Activated naive CD8-positive, alpha-beta T cell treated with anti-CD3 and anti-CD28 coated beads for 36 hours (primary cell): ENCODE measurements at places on chromosomes 11 and 22. TPM values are rescaled to one million over a fixed set of nuclear protein-coding genes. Genes with fewer than 3 reads are reported as not detected.

Gene EXPH5
- total RNA-seq, result 2.5 TPM

Gene AAMDC
- total RNA-seq, result 2.4 TPM

- H3K36me3 ChIP-seq, result no peaks in the 10 kb centered on the region
- H3K27ac ChIP-seq, result no peak overlapping the region
- no peak overlapping the region for H3K4me3 ChIP-seq
- no peaks in the 10 kb centered on the region for H3K27me3 ChIP-seq
- DNase-seq, result no peak
Measured at GRCh38 chr22:22929381-22930221, 42.0 kb downstream of the IGLL5 start.

- no peak overlapping the region for H3K27ac ChIP-seq
- H3K4me3 ChIP-seq, result no peak overlapping the region
- no peaks in the 10 kb centered on the region for H3K27me3 ChIP-seq
- no peaks in the 10 kb centered on the region for H3K4me1 ChIP-seq
Measured at GRCh38 chr11:70763606-70764005, 365.3 kb downstream of the CTTN start.

DNA sequence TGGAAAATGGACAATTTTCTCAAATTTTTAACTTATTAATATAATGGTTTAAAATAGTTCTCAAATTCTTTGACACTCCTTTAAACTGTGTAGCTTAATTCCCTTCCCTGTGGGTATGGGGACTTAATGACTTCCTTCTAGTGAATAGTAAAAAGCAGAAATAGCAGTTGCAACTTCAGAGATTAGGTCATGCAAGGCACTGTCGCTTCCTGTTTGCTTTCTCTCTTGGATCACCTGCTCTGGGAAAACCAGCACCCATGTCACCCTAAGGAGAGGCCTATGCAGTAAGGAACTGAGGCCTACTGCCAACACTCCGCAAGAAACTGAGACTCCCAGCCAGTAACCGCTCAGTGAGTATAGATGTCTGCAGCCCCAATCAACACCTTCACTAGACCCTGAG, 5.5 kb upstream of the PANX3 start:
- H3K27ac ChIP-seq, result no peak overlapping the region
- no peaks in the 10 kb centered on the region for H3K36me3 ChIP-seq
- H3K4me1 ChIP-seq, result no peaks in the 10 kb centered on the region
- no peak overlapping the region for H3K4me3 ChIP-seq

DNA sequence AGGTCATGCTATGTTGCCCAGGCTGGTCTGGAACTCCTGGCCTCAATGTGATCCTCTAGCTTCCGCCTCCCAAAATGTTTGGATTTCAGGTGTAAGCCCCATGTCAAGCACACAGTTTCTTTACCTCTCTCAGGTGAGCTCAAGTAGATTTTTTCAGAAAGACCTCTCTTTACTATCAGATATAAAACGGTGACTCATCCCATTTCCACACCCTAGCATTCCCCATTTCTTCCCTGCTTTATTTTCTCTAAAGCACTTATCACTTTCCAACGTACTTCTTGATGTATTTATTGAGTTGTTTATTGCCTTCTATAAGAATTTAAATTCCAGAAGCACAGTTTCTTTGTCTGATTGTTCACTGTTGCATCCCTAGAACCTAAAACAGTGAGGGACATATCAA, 3.7 kb downstream of the TSG101 start:
- no peak overlapping the region for H3K4me3 ChIP-seq
- no peak for DNase-seq
- H3K27me3 ChIP-seq, result no peaks in the 10 kb centered on the region
- no peak overlapping the region for H3K27ac ChIP-seq
- H3K4me1 ChIP-seq, result peaks cover 43% of the 10 kb centered on the region
- peaks cover 8% of the 10 kb centered on the region for H3K36me3 ChIP-seq

DNA sequence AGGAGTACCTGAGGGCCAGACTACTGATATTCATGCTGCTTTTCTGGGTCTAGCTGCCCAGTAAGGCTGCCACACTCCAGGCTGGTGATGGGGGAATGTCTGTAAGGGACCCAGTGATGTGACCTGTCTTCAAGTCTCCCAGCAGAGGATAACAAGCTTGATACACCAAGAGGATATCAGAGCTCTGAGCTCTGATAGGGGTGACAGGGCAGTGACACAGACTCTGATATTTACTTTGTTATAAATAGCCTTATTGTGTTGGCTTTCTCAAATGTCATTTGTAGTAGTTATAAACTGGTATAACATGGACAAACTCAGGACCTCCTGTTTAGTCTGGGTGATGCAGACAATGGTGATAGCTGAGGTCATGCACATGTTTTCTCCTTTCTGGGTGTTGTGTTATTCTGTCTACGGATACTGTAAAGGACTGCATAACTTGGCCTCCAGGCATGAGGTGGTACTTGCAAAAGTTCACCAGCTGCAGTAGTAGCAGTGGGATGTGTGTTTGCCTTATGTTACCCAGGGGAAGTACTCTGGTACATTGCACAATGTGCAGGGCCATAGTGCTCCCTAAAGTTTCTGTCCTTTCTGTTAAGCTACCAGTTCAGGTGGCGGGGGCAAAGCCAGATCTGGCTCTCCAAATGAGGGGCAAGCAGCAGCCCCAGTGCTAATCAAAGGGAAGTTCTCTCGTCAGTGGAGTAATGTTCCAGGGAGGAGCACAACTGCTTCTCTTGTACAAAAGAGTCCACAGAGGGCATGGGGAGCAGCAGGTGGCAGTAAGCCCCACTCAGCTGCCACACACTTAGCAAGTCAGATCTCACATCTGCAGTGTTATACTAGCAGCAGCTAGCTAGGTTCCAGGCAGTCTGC, 812.2 kb downstream of the JRKL start:
- no peak overlapping the region for H3K4me3 ChIP-seq
- no peak for DNase-seq
- no peaks in the 10 kb centered on the region for H3K4me1 ChIP-seq
- no peak overlapping the region for H3K27ac ChIP-seq
- H3K36me3 ChIP-seq, result no peaks in the 10 kb centered on the region

- no peak for DNase-seq
- H3K4me3 ChIP-seq, result no peak overlapping the region
- no peak overlapping the region for H3K27ac ChIP-seq
- no peaks in the 10 kb centered on the region for H3K27me3 ChIP-seq
- H3K4me1 ChIP-seq, result no peaks in the 10 kb centered on the region
- no peaks in the 10 kb centered on the region for H3K36me3 ChIP-seq
Measured at GRCh38 chr11:92852229-92852628, 117.2 kb upstream of the MTNR1B start.

GRCh38 chr11:45482331-45482730, 183.1 kb downstream of the CHST1 start:
- DNase-seq, result no peak
- no peaks in the 10 kb centered on the region for H3K36me3 ChIP-seq
- no peak overlapping the region for H3K27ac ChIP-seq
- no peak overlapping the region for H3K4me3 ChIP-seq
- H3K27me3 ChIP-seq, result peaks cover 27% of the 10 kb centered on the region

DNA sequence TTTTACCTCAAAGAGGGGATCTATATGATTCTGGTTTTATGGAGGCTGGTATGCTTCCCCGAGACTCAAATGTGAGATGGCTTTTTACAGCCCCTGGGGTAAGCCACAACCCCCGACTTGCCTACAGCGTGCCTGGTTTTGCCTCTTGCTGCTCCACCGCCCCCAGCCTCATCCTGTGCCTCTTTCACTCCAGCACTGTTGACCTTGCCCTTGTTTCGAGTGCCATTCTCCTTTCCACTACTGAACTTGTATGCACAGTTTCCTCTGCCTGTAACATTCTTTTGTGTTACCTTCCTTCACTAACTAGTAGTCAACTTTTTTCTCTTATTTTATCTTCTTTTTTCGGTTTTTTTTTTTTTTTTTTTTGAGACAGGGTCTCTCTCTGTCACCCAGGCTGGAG, 219.0 kb upstream of the ZBED5 start:
- no peak overlapping the region for H3K4me3 ChIP-seq
- H3K27ac ChIP-seq, result no peak overlapping the region
- H3K4me1 ChIP-seq, result no peaks in the 10 kb centered on the region

GRCh38 chr11:60482361-60482760, 10.2 kb upstream of the MS4A12 start:
- no peaks in the 10 kb centered on the region for H3K27me3 ChIP-seq
- no peak overlapping the region for H3K4me3 ChIP-seq
- no peak overlapping the region for H3K27ac ChIP-seq

DNA sequence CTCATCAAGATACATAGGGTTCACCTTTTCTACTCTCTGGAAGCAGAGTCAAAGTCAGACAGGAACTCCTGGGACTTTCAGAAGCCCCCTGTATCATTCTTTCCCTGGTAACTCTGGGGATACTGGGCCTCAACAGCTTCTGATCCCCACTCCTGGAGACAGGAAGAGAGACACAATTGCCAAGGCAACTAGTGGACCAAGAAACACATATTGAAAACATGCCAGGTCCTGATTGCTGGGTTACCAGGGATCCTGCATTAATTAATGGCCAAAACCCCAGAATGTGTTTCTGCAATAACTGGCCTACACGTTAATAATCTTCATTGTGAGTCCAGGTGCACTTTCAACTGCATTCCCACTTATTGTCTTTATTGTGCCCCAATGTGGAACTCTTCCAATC, 260.8 kb upstream of the POU2AF2 start:
- H3K36me3 ChIP-seq, result no peaks in the 10 kb centered on the region
- DNase-seq, result no peak
- H3K27ac ChIP-seq, result no peak overlapping the region
- H3K4me3 ChIP-seq, result no peak overlapping the region
